NCI-H1048 (cell line): ENCODE measurements at places on chromosomes 7 and 10.

DNA sequence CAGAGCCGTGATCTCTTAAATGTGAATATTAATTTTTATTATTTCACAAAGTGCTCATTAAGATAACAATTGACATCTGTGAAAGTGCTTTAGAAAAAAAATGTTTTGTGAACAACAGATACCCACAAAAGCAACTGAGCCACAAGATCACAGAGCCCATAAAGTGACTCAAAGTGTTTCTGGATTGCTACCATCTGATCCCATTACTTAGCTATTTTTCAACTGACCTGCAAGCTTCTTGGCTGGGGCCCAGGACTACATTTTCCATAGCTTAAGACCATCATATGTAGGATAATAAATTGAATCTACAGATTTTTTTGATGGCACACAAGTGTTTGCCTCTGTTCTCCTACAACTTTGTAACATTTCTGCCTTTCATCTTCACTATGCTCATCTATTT lies 674.4 kb downstream of the PHTF2 start:
- no peak for DNase-seq

GRCh38 chr7:120979765-120980499 lies 8.6 kb upstream of the CPED1 start:
- DNase-seq = no peak

DNA sequence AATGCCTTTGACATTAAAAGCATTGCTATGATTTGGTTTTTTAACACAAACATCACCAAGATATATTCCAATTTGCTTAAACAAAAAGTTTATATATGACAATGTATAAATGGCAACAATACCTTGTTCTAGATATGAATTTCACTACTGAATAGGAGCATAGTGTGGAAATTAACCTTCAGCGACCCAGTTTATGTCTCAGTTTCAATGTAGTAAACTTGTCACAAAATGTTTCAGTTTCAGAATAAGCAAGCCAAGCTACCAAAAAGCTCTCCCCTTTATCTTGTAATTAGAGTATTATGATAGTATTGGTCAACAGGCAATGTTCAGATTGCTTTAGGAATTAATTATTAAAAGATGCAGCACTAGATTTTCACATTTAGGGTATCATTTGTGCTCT lies 99.6 kb upstream of the PCDH15 start:
- no peak for DNase-seq

DNA sequence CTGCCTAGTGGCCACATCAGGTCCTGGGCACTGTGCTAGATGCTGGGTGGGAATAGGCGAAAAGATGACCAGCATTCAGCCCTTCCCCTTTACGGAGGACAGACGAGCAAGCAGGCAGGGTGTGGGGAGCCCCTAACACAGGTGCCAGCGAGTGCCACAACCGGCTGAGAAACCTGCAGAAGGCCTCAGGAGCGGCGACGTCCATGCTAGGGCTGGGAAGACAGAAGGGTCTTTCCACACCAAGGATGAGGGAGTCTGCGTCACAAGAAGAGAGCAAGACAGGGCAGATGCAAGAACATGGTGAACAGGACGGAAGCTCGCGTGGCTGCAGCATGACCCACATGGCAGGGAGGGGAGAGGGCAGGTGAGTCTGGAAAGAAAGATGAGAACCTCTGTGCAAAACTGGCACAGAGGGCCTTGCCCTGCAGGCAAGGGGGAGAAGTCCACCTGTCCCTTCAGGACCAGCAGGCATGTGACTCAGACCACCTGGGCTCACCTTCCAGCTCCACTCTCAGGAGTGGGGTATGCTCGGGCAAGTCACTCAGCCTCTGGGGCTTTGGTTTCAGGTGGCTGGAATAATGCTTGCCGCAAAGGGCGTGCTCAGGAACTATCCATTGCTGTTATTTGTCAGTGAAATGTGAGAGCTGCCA lies 36.6 kb downstream of the KCNH2 start:
- DNase-seq = no peak
